Fibroblast of villous mesenchyme (primary cell): ENCODE measurements at places on chromosomes 13 and 19. TPM values are rescaled to one million over a fixed set of nuclear protein-coding genes. Genes with fewer than 3 reads are reported as not detected.

GRCh38 chr19:5142725-5143097 is 173.8 kb downstream of the KDM4B start:
- no peak for DNase-seq

GRCh38 chr13:109738298-109738746 is 48.1 kb downstream of the IRS2 start:
- no peak for DNase-seq

DNA sequence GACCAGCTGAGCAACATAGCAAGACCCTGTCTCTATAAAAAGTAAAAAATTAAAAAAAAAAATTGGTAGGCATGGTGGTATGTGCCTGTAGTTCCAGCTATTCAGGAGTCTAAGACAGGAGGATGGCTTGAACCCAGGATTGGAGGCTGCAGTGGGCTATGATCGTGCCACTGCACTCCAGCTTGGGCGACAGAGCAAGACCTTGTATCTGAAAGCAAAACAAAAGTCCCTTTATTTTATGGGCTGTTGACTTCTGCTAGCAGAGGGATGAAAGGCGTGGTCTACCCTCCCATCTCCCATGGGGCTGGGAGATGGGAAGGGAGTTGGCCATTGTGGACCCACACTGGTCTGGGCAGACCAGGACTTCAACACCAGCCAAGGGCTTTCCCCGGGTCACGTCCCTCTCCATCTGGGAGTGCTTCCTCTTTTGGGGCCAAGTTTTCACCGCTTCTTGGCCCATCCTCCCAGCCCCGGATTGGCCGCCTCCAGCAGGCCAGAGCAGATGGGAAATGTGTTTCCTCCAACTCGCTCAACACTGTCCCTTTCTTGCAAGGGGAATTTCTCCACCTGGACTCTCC is 2.2 kb upstream of the TNFSF9 start:
- no peak for DNase-seq

The NCAN gene
- under 0.01 TPM in 1 of 2 replicates, not detected in the other for total RNA-seq

GRCh38 chr13:23147827-23148226 is 33.0 kb upstream of the SGCG start:
- no peak for DNase-seq

GRCh38 chr19:33510462-33511194 is 11.0 kb downstream of the PEPD start:
- DNase-seq = no peak

- peak; percentile 48 for DNase-seq
These were observed 923.5 kb downstream of the UQCRFS1 start for GRCh38 chr19:28289295-28290063.
